Ovary (tissue), 10 donors: ENCODE measurements at places on chromosomes 1 and 21. TPM values are rescaled to one million over a fixed set of nuclear protein-coding genes. Genes with fewer than 3 reads are reported as not detected.

DNA sequence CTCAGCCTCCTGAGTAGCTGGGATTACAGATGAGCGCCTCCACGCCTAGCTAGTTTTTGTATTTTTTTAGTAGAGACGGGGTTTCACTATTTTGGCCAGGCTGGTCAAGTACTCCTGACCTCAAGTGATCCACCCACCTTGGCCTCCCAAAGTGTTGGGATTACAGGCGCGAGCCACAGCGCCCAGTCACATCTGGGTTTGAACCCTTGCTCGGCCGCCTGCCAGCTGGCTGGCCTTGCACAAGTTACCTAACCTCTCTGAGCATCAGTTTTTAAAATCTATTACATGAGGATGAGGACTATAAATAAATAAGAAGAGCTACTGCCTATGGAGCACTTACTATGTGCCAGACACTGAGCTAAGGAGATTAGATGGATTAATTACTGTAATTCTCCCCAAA, 17.7 kb upstream of the PADI2 start:
- no peaks in the 10 kb centered on the region for H3K36me3 ChIP-seq
- H3K4me1 ChIP-seq, result no peaks in the 10 kb centered on the region
- DNase-seq, result no peak
- H3K4me3 ChIP-seq, result no peak overlapping the region
- no peaks in the 10 kb centered on the region for H3K27me3 ChIP-seq

DNA sequence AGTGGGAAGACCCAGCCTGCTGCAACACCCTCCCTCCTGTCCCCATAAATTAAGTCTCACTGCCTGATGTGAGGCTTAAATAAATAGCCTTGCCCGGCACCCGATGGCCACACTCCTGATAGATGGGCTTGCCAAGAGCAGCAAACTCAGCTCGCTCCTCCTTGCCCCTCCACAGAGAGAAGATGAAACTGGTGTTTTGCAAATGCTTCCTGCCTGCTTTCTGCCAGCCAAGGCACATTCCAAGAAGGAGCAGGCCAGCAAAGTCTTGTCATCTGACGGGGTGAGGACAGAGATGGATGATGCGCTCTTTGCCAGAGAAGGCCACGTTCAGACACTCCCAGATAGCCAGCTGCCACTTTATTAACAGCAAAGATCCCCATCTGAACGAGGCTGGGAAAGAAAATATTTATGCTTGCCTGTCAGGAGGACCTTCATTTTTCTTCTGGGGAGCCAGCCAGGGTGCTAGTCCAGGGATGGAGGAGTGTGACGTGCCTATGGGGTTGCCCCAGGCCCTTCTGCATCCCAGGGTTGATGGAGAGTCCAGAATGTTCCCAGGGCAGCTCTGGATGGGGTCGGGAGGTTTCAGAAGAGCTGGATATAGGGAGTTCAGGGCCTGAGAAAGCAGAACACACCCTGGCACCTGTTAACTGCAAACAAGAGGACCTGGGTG, 265.4 kb downstream of the FOXD2 start:
- H3K4me3 ChIP-seq, result no peak overlapping the region
- no peaks in the 10 kb centered on the region for H3K4me1 ChIP-seq
- H3K27ac ChIP-seq, result no peak overlapping the region
- DNase-seq, result no peak
- no peaks in the 10 kb centered on the region for H3K27me3 ChIP-seq

DNA sequence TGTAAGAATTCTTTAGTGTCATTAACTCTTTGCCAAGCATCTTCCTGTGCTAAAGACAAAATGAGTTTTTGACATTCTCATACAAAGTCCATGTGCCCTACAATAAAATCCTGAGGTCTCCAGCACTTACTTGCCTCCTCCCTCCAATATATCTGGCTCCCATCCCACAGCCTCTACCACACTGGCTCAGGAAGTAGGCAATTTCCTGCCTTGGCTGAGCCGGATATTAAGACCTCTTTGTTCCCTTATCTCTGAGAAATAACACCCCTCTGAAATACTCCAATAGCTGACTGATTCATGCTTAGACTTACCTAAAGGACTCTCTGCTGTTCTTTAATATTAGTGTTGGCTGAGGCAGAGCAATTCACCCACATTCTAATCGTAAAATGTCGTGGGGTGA, 37.6 kb upstream of the GORAB start:
- peaks cover 2% of the 10 kb centered on the region for H3K27me3 ChIP-seq
- H3K4me1 ChIP-seq, result no peaks in the 10 kb centered on the region
- no peak overlapping the region for H3K27ac ChIP-seq
- no peak overlapping the region for H3K4me3 ChIP-seq
- no peak for DNase-seq
- H3K36me3 ChIP-seq, result no peaks in the 10 kb centered on the region

- H3K27me3 ChIP-seq, result no peaks in the 10 kb centered on the region
- no peaks in the 10 kb centered on the region for H3K36me3 ChIP-seq
- H3K4me3 ChIP-seq, result no peak overlapping the region
- no peak overlapping the region for H3K27ac ChIP-seq
Measured at GRCh38 chr1:30464187-30464617, 259.2 kb downstream of the MATN1 start.

DNA sequence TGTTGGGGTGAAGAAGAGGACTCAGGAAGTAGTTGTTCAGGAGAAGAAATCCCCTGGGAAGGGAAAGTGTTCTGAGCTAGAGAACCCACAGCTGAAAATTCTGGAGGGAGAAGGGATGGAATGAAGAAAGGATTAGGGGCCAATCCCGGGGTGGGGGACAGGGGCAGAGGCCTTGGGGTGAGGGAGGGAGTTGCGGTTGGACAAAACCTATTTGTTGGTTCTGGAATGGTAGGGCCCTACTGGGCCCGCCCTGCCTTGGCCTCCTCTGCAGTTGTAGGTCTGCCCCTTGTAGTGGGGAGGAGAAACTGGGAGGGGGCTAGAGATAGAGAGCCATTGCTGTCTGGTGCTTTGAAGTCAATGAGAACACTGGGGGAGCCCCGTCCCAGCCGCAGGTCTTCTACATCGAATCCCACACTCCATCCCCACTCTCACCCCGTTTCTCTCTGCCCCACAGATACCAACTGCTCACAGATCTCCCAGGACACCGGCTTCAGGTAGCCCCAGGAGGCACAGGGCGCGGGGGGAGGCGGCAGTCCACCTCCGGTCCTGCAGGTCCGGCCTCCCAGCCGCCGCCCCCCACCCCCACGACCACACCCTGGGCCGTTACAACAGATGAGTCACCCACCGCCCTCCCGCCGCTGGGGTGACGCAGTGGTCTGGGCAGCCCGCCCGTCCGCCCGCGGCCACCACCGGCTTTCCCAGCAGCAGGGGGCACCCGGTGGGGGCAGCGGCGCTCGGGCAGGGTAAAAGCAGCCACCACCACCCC, 1.1 kb downstream of the TAGLN2 start:
- peaks cover 20% of the 10 kb centered on the region for H3K4me1 ChIP-seq
- H3K4me3 ChIP-seq, result peak overlapping the region; percentile 91
- H3K27ac ChIP-seq, result peak overlapping the region; percentile 80
- H3K27me3 ChIP-seq, result no peaks in the 10 kb centered on the region
- DNase-seq, result peak; percentile 94
- H3K36me3 ChIP-seq, result no peaks in the 10 kb centered on the region

GRCh38 chr1:20102875-20103274, 16.5 kb downstream of the PLA2G2D start:
- H3K27ac ChIP-seq, result no peak overlapping the region
- DNase-seq, result no peak
- H3K4me3 ChIP-seq, result no peak overlapping the region
- H3K4me1 ChIP-seq, result peaks cover 4% of the 10 kb centered on the region
- no peaks in the 10 kb centered on the region for H3K27me3 ChIP-seq
- H3K36me3 ChIP-seq, result no peaks in the 10 kb centered on the region

- no peak overlapping the region for H3K27ac ChIP-seq
- H3K36me3 ChIP-seq, result no peaks in the 10 kb centered on the region
- no peak overlapping the region for H3K4me3 ChIP-seq
- H3K27me3 ChIP-seq, result no peaks in the 10 kb centered on the region
- DNase-seq, result no peak
- no peaks in the 10 kb centered on the region for H3K4me1 ChIP-seq
Measured at GRCh38 chr1:170156594-170156993, 10.8 kb downstream of the NTMT2 start.

DNA sequence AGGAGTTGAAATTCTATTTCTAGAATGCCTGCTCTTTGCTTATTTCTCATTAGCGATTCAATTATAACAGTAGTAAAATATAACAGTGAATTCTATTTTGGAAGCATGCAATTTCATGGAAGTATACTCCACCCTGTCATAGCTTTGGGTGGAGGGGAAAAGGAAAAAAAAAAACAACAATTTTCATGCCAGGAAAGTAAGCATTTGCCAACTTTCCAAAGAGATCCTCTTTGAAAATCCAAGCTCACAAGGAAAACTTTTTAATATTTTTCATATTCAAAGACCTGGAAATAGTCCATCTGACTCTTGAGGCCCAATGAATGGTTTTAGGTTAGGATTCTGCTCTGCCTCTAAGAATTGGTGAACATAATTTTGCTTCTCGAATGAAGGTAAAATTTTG, 134.5 kb downstream of the PTPN14 start:
- H3K36me3 ChIP-seq, result no peaks in the 10 kb centered on the region
- H3K4me3 ChIP-seq, result no peak overlapping the region
- peaks cover 9% of the 10 kb centered on the region for H3K4me1 ChIP-seq
- H3K27me3 ChIP-seq, result no peaks in the 10 kb centered on the region
- H3K27ac ChIP-seq, result no peak overlapping the region
- no peak for DNase-seq

DNA sequence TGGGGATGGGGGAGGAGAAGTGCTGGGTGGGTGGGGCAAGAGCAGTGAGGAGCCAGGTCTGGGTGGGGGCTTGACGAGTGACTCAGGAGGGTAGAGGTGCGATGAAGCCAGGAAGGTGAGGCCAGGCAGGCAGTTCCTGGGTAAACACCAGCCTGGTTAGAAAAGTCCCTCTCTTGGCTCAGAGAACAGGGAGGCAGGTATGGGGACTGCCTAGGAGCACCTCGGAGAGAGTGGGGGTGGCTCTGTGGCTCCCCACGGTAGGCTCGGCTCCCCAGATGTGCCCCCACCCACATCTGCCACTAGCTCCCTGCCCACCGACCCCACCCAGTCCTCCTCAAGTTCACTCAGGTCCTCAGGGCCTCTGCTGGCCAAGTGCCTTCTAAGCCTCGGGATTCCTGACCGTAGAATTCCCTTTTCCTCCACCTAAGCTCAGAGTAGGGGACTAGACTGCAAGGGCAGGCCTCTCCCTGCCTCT, 1.2 kb downstream of the HSPG2 start:
- H3K27me3 ChIP-seq, result no peaks in the 10 kb centered on the region
- H3K4me3 ChIP-seq, result peak overlapping the region; percentile 76
- no peak for DNase-seq
- H3K36me3 ChIP-seq, result no peaks in the 10 kb centered on the region
- peaks cover 30% of the 10 kb centered on the region for H3K4me1 ChIP-seq
- H3K27ac ChIP-seq, result peak overlapping the region; percentile 58

DNA sequence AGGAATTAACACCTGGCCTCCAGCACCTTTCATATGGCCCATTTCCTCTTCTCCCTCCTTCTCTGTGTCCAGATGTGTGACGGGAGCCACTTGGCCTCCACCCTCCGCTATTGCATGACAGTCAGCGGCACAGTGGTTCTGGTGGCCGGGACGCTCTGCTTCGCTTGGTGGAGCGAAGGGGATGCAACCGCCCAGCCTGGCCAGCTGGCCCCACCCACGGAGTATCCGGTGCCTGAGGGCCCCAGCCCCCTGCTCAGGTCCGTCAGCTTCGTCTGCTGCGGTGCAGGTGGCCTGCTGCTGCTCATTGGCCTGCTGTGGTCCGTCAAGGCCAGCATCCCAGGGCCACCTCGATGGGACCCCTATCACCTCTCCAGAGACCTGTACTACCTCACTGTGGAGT, 5.6 kb downstream of the TMEM61 start:
- no peaks in the 10 kb centered on the region for H3K27me3 ChIP-seq
- H3K36me3 ChIP-seq, result no peaks in the 10 kb centered on the region
- no peak overlapping the region for H3K27ac ChIP-seq
- DNase-seq, result no peak

- no peak overlapping the region for H3K4me3 ChIP-seq
- no peaks in the 10 kb centered on the region for H3K4me1 ChIP-seq
- DNase-seq, result no peak
- no peaks in the 10 kb centered on the region for H3K36me3 ChIP-seq
Measured at GRCh38 chr1:95325349-95325748, 91.3 kb downstream of the RWDD3 start.

ACTN2 gene
- 2.7 TPM for total RNA-seq

CLDN8 gene
- 2.2 TPM for total RNA-seq
